Ascending aorta (tissue), 2 donors: ENCODE measurements at places on chromosomes 2 and 18.

- no peak for DNase-seq
These were observed 29.9 kb downstream of the MTERF4 start for GRCh38 chr2:241072151-241072550.

- DNase-seq = no peak
These were observed 165.0 kb downstream of the ANKRD30B start for GRCh38 chr18:14912967-14913366.

DNA sequence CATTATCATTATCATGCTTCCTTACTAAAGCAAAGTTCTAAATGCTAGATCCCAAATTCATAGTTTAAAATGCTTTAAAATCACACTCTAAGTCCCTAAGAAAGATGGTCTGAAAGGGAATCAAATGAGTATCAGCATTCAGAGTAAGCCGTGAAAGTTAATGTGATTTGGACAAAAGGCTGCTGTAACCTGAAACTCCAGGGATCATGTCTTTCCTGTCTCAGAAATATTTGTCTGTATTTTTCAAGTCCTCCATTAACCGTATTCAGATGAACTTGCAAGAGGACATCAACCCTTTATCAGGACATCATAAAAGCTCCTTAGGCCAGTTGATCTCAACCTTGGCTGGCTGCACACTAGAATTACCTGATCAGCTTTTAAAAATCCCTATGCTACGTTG, 324.3 kb upstream of the PKDCC start:
- no peak for DNase-seq

DNA sequence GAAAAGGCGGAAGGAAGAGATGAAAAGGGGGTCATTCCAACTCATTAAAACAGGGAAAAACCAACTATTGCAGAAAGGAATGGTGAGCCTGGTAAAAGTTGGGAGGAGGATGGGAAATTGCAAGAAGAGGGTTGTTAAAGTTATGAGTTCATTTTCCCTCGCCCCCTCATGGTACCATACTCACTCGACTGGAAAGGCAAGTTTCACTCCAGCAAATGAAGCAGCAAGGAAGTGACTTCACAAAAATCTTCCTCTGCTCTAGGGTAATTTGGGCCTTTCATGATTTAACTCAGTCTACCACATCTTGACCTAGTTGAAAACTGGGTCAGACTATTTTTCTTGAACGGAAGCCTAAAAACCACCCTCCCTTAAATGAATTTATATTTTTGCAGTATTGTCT, 22.8 kb upstream of the DAW1 start:
- DNase-seq = no peak

- no peak for DNase-seq
These were observed 179.3 kb upstream of the LHCGR start for GRCh38 chr2:48934807-48935206.

GRCh38 chr2:235549735-235550377, 56.0 kb downstream of the AGAP1 start:
- no peak for DNase-seq

- peak; percentile 11 for DNase-seq
These were observed 17.3 kb downstream of the DGKD start for GRCh38 chr2:233371641-233372040.

GRCh38 chr2:176734868-176735267, 465.6 kb downstream of the MTX2 start:
- no peak for DNase-seq

DNA sequence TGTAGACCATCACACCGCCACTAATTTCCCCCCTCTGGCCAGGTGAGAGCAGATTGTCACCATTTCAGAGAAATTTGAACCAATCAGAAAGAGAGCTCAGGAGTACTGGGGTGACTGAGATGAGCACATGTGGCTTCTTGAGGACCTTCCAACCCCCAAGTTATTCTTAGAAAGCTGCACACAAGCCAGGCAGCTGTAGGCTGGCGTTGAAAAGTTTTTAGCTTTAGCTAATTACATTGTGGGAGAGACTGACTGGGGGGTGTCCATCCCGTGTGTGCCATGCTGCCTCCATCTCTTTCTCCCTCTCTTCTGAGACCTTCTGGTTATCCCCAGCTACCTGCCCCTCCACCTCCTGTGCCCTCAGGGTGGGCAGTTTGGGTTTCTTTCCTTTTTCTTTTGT, 154.0 kb downstream of the AGAP1 start:
- no peak for DNase-seq

GRCh38 chr2:215493376-215493775, 57.5 kb upstream of the FN1 start:
- DNase-seq = no peak

DNA sequence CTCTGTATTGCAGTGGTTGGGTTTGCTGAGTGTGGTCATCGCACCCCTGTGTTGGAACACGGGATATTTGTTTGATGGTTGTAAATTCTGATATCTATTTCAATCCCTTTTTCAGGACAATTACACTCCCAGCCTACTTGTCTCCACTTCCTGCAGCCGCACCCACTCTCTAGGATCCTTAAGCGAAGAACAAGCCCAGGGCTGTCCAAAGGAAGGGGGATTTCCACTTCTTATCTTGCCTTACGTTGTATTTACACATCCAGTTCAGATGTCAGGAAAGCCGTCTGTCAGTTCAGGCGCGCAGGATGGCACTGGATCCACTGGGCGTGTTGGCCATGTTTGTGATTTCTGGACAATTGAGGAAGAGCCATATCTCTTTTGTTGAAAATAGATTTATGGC, 834.5 kb upstream of the SALL3 start:
- DNase-seq = no peak

DNA sequence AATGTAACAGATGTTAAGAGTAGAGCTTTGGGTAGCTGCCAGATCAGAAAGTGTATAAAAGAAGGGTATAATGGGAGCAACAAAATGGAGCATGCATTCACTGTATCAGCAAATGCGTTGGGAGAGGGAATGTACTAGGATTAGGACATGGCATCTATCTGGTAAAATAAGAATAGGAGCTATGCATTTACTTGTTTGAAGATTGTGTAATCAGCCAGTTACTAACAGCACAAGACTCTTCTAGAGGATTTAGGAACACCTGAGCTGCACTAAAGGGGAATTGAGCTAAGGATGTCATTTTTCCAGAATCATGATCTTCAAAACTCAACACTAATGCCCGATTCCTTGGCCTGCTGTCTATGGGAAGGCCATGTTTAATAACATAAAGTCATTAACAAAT, 394.2 kb upstream of the TNP1 start:
- no peak for DNase-seq

DNA sequence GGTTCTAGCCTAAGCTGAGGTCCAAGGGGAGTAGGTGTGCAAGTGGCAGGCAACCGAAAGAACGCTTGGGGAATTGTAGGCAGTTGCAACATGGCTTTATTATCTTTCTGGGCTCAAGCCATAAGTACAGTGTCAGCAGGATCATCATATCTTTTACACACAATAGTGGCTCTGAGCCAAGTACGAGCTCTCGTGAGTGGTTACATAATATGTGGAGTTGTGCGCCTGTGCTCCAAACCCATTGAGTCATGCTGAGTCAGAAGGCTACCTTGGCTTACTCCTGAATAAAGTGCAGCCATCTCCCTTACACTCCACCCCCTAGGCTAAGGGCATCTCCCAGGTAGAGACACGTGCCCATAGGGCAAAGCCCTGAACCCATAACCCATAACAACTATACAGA, 233.9 kb downstream of the SATB2 start:
- DNase-seq = no peak

- no peak for DNase-seq
These were observed 9.9 kb downstream of the FHL2 start for GRCh38 chr2:105388971-105389381.

DNA sequence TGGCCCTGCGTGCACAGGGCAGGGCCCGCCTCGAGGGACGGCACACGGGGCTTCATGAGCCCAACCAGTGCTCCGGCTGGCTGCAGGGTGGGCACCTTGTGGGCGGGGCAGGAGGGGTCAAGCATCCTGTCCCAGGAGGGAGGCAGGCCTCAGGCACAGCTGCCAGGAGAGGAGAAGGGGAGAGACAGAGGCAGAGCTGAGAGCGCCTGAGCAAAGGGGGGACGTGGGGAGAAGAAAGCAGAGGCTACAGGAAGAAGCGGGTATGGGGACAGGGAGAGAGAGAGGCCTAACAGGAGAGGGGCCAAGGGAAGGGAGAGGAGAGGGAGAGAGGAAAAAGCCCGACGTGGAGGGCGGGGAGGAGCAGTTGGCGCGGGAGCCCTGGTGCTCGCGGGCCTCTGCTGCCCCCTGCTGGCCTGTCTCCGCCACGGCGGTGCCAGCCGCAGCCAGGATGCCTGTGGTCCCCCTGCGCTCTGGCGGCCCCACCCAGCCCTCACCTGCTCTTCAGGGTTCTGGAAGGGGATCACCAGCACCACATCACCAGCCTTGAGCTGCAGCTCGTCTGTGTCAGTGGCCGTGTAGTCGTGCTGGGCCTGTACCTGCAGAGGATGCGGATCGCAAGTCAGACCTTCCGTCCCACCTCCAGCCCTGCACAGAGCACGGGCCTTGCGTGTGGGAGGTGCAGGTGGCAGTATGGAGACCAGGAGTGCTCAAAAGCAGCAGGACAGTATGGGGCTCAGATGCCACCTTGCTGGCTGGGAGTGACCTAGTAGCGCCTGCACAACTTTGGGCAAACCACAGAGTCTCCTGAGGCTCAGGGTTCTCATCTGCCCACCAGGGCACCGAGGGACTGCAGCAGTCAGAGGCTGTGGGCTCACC, 56.8 kb downstream of the BIN1 start:
- peak; percentile 66 for DNase-seq

DNA sequence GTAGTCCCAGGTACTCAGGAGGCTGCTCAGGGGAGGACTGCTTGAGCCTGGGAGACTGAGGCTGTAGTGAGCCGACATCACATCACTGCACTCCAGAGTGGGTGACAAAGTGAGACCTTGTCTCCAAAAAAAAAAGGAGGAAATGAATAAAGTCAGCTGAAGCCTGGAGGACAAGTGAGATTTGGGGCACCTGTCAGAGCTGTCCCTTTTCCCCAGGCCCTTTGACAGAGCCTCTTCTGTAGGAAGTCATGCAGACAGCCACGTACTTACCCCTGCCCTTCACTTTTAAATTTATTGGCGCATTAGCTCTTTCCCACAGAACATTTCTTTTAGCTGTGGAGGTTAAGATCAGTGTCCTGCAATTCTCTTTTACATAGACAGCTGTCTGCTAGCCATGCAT, 151.0 kb upstream of the DNMT3A start:
- DNase-seq = no peak

DNA sequence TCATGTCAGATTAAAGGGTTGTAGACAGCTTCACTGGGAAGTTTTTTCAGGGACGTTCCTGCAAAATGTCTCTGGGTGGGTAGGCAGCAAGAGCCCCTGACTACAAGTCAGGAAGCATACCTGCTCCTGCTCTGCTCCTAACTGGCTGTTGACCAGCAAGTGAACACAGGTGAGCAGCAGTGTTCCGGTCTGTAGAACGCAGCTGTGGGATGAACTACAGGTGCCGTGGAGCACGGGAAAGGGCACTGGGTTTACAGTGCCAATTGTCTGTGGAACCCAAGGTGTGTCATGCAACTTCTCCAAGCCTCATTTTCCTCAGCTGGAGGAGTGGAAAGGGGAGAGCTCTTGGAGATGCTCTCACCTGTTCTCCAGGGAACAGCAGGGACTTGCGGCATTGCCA, 6.6 kb downstream of the ASB18 start:
- DNase-seq = no peak

GRCh38 chr2:45722477-45722876, 71.0 kb downstream of the PRKCE start:
- no peak for DNase-seq

DNA sequence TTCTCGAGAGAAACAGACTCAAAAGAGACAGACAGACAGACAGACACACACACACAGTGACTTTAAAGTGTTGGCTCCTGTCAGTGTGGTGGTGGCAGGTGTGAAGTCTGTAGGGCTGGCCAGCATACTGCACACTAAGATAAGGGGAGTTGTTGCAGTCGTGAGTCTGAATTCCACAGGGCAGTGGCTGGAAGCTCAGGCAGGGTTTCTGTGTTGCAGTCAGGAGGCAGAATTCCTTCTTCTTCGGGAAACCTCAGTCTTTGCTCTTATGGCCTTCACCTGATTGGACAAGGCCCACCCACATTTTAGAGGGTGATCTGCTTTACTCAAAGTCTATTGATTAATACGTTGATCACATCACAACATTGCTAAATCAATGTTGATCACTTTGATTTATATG, 478.4 kb upstream of the HS6ST1 start:
- no peak for DNase-seq

DNA sequence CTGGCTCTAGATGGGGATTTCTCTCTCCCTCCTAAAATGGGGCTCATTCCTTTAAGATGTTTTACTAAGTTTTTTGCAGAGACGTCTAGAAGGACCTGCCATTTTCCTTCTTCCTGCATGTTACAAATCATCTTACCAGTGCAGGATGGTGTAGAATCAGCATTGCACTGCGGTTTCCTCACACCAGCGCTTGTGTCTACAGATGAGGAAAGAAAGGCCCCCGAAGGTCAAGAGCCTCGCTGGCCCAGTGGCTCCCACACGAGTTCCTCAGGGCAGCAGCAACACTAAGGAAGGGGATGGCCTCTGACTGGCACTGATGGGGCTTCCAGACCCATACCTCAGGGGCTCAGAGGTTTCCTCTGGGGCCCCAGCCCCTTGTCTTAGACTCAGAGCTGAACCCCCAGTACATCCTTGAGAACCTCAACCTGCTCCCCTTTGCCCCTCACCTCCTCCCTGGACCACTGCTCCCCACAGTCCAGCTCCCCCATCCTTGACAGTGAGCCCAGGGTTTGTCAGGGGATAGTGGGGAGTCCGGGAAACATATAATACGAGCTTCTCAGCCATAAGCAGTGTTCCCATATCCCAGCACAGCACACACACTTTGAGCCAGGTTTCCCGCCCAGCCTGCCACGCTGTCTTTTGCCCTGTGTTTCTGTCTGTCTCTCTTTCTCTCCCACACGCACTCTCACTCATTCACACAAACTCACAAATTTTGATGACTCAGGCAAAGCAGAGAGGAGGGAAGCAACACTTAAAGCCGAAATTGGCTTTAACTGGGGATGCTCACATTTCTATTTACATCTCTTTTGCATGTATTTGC, 29.4 kb downstream of the ZFP36L2 start:
- DNase-seq = no peak

DNA sequence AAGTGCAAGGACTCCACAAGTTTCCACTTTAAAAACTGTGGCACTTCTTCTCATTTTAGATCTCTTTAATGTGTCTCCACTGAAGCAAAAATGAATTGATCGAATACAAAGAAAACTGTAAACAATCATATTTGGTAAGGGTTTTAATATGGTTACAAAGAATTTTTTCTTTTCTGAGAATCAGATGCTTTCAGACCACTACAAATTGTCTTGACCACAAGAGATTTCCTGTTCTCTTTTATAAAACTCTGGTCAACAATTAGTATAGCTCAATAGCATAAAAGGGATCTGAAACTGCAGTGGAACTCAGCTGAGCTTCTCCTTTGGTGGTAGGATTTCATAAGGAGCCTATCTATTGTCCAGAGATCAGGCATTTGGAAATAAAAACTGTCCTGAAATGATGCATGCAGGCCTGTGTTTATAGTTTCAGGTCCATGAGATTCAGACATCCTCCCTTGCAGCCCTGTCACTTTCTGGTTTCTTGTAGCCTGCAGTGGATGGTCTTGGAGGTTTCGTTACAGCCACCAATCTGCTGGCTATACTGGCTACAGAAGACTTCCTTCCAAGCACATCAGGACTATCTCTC, 120.0 kb downstream of the DOCK10 start:
- DNase-seq = no peak

- DNase-seq = no peak
These were observed 34.8 kb downstream of the METTL4 start for GRCh38 chr18:2536493-2536892.

GRCh38 chr2:72036595-72036994, 111.1 kb downstream of the CYP26B1 start:
- DNase-seq = no peak

- DNase-seq = no peak
These were observed 169.8 kb upstream of the PKDCC start for GRCh38 chr2:41878056-41878455.

GRCh38 chr18:32770054-32770665, 2.7 kb downstream of the KLHL14 start:
- peak; percentile 60 for DNase-seq
